ENCODE measurements at places on chromosomes 3 and 15. TPM values are rescaled to one million over a fixed set of nuclear protein-coding genes. Genes with fewer than 3 reads are reported as not detected.

The HTD2 gene
- 5.3 TPM for total RNA-seq

The CMTM8 gene
- 0.30 TPM for total RNA-seq

The HRG gene
- not detected for total RNA-seq

The SPCS1 gene
- total RNA-seq: 42.9 TPM

The TRH gene
- not detected for total RNA-seq

Measured in smooth muscle cell of the coronary artery (primary cell).